Urinary bladder (tissue), 4 donors: ENCODE measurements at places on chromosomes 16 and 17.

GRCh38 chr16:31427441-31428278 lies 500 bp downstream of the COX6A2 start:
- no peak for DNase-seq

DNA sequence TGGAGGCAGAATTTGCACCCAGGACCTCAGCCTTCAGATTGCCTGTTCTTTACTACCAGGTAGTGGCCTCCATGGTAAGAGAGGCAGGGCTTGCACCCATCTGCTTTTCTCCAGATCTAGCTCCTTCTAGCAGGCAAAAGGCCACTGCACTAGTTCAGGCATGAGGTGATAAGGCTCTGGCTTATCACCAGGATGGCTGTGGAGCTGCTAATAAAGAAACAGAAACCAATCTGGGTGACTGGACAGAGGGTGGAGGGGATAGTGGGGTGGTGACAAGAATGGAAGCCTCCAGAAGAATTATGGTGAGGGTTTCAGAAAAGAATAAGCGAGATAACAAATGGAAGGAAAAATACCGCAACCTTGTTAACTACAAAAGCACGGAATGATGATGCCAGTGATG lies 15.5 kb upstream of the SUPT4H1 start:
- no peak for DNase-seq

DNA sequence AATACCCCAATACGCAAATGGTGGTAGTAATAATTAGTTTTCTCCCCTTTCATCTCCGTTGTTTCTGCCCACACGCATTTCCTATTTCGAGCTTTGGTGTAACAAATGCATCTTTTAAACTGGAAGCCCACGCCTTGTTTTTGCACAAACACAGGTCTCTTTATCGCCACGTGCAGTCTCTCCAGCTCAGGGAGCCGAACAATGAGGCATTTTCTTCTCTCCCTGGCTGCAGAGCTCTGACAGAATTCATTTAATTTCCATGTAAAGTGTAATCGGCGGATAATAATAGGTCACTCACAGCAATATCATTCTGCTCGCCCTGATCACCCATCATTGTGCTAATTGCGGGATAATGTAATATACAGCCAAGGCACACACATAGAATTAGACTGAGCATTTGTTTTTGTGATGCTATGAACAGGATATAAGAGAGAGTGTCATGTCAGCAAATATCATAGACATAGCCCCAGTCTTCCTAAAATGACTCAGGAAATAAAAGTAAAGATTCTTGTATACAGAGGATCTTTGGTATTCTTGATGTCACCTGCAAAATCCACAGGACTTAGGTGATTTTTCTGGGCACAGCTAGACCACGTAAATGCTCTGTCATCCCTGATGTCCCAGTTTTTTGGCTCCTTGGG lies 452.6 kb upstream of the CDH11 start:
- DNase-seq = no peak

- DNase-seq = no peak
These were observed 15.9 kb downstream of the EMC8 start for GRCh38 chr16:85783441-85783840.

- no peak for DNase-seq
These were observed at the start of gene TNFSF12 for GRCh38 chr17:7548585-7549400. TSS of gene TNFSF12 (plus strand) at chr17:7549058. CDS start at chr17:7549154, 96 bp downstream.

GRCh38 chr17:81556175-81556691 lies 4.1 kb upstream of the FAAP100 start:
- DNase-seq = no peak
